Amygdala (tissue), 56 donors: ENCODE measurements at places on chromosomes 6 and 20.

- no peak for DNase-seq
Observed at GRCh38 chr6:166752928-166753721, 126.1 kb upstream of the RPS6KA2 start.

- no peak for DNase-seq
Observed at GRCh38 chr20:7856756-7857155, 83.5 kb downstream of the HAO1 start.

DNA sequence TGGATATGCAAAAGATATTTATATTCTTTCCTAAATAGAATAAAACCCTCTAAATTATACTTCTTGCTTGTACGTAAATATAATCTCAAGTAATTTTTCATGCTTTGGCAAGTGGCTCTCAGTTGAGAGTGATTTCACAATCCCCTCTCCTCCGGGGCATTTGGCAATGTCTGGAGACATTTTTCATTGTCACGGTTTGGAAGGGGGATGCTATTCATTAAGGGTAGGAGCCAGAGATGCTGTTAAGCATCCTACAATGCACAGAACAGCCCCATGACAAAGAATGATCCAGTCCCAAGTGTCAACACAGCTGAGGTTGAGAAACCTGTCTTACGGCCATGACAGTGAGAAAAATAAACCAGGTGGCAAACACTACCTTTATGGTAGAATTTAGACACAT is 75.7 kb downstream of the AGPAT4 start:
- no peak for DNase-seq

DNA sequence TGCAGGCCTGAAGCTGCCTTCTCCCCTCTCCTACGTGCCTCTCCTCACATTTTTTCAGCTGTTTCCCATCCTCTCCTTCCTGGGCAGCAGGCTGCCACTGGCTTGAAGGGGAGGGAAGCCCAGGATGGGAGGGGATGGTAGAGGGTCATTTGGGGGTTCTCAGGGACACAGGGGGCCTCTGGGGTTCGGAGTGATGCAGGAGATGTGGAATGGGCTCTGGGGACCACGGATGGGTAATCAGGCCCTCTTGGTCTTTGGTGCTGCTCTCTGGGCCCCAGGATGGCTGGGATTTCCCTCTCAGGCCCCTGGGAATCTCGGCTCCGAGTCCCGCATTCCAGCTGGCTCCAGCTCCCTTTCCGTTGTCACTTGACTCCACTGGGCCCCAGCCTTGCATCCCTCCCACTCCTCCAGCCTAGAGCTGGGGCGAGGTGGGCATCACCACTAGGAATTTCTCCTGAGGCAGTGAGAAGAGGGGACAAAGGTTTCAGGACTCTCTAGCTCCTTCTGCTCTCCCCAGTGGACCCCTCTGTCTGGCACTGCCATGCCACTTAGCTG is 2.0 kb upstream of the DDR1 start:
- DNase-seq = no peak

GRCh38 chr6:162970246-162970645 is 242.5 kb downstream of the PACRG start:
- DNase-seq = no peak

- DNase-seq = no peak
Observed at GRCh38 chr6:168095716-168096250, 16.8 kb upstream of the FRMD1 start.

DNA sequence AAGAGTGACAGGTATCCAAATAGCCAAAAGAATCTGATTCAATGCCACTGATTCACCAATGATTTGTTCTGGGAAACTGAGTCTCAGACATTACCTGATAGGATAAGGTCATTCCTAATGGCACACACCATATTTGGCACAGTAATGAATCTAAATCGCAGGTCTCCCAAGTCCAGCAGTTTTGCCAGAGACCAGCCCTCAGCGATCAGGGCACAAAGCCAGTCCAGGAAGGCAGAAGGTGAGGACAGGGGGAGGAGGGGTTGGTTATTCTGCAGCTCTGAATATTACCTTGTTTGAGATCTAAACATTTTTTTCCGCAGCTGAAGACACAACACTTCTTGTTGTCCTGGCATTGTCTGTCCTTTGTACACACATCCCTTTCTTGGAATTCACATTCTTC is 1.9 kb downstream of the EPPIN start:
- DNase-seq = no peak

- DNase-seq = no peak
Observed at GRCh38 chr6:135004399-135004798, 50.2 kb downstream of the HBS1L start.

DNA sequence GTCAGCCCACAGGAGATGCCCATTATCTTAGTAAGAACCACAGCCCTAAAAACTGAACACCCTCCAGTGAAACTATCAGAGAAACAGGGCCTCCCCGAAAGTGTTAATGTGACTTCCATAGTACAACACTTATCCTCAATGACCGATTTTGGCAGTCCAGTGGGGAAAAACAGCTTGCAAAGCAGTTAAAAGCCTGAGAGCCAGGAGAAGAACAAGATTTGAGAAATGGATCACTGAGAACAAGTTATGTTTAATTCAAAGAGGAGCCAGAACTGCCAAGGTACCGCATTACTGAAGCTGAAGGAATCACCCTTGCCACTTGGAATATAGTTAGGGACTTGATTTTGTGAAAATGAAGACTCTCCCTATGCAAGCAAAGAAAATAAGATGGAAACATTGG is 236.9 kb downstream of the QKI start:
- DNase-seq = no peak

GRCh38 chr20:2657241-2657640 is 4.8 kb downstream of the NOP56 start:
- DNase-seq = no peak

DNA sequence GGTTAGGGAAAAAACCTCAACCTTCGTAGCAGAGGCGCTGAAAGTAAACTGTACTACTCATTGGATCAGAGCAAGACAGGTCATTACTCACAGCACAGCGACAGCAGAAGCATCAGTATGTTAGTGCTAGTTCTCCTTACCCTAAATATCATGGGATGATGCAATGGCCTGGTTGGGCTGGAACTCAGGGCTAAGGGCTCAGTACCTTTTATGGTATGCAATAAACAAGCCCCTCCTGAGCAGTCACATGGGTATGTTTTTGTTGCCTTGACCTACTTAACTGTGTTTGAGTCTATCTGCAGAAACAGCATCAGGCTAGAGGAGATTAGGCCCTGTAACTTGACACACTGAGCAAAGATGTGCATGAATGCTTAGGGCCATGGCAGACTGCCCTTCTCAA is 369.4 kb upstream of the IMPG1 start:
- no peak for DNase-seq
